Chondrocyte (in vitro differentiated cells): ENCODE measurements at places on chromosomes 3 and 15. TPM values are rescaled to one million over a fixed set of nuclear protein-coding genes. Genes with fewer than 3 reads are reported as not detected.

DNA sequence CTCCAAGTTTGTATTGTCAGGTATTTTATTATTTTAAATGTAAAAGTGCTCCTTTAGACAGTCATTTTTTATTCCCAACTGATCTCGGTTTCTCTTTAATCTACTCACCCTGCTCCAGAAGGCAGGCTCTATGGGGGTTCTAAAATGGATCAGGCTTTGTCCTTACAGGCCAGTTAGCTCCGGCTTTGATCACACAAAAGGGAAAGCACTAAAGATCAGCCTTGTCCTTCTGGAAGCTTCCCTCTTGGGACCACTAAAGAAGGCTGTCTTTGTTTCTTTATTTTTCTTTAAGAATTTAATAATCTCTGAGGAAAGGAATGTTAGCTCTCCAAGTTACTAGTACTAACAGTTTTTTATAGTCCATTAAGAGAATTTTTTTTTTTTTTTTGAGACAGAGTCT, 560.5 kb upstream of the ZNF717 start:
- H3K4me3 ChIP-seq, result no peak overlapping the region
- H3K36me3 ChIP-seq, result no peaks in the 10 kb centered on the region
- H3K27me3 ChIP-seq, result no peaks in the 10 kb centered on the region
- H3K27ac ChIP-seq, result no peak overlapping the region

DNA sequence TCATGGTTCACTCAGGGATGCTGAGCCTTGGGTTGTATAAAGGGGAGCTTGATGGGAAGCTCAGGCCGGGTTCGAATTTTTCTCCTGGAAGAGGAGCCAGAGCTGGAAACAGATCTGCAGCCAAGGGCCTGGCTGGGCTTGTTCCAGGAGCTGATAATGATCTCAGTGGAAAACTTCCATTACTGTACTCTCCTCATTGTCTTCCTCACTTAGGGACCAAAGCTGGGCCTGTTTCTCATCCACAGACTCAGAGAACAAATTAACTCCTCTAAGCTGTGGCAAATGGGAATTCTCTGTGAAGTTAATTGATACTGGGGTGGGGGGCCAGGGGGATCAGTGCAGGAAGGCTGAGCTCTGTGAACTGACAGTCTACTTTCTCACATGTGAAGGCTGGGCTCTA, 92.0 kb downstream of the PRICKLE2 start:
- peaks cover 22% of the 10 kb centered on the region for H3K4me1 ChIP-seq
- H3K27ac ChIP-seq, result no peak overlapping the region
- H3K36me3 ChIP-seq, result peaks cover 5% of the 10 kb centered on the region
- no peaks in the 10 kb centered on the region for H3K27me3 ChIP-seq

DNA sequence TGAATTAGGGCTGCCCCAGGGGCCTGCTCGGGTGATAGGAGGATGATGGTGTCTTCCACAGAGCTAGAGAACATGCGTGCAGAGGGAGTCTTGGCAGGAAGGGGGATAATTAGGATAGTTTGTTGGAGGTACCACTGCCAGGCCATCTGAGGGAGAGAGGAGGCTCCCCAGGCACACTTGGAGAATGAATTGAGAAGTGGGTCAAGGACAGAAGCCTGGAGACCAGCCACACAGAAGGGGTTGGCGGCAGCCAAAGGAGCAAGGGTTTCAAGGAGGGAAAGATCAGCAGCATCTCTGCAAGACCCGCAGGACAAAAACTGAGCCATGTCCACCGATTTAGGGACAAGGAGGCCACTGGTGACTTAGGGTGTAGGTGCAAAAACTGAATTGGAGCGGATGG, 6.9 kb downstream of the SLC28A1 start:
- H3K36me3 ChIP-seq, result no peaks in the 10 kb centered on the region
- no peaks in the 10 kb centered on the region for H3K4me1 ChIP-seq
- H3K4me3 ChIP-seq, result no peak overlapping the region
- DNase-seq, result no peak
- H3K27ac ChIP-seq, result no peak overlapping the region
- H3K27me3 ChIP-seq, result peaks cover 7% of the 10 kb centered on the region

DNA sequence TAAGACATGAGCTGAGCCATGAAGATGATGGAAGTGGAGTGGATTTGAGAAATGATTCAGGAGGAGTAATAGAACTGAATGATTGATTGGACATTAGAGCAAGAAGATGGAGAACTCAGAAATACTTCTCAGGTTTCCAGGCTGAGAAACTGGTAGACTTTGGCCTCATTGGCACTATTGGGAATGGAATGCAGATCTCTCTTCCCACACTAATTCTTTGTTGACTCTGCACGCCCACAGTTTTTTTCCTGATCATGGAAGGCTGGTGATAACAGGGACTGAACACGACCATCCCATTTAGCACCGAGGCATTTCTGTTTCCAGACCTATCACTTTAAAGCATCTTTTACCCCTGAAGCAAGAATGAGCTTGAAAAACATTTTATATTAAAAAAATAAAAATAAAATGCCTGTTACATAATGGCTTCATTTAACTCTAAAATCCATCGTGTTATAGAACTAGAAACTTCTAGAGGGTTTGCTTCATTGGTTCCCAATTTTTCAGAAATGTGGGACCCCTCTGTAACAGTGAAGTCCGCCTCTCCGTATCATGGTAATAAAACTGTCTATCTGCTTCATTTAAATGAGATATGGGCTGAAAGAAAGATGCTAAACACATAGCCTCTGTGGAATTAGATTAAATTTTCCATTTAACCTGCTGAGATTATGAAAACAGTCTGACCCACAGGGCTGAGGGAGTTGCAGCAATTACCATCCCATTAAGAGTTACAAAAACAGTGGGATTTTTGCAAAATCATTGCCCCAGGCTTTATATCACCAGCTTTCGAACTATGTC, 562.0 kb upstream of the CFAP20DC start:
- H3K27ac ChIP-seq, result no peak overlapping the region
- H3K36me3 ChIP-seq, result peaks cover 5% of the 10 kb centered on the region

DNA sequence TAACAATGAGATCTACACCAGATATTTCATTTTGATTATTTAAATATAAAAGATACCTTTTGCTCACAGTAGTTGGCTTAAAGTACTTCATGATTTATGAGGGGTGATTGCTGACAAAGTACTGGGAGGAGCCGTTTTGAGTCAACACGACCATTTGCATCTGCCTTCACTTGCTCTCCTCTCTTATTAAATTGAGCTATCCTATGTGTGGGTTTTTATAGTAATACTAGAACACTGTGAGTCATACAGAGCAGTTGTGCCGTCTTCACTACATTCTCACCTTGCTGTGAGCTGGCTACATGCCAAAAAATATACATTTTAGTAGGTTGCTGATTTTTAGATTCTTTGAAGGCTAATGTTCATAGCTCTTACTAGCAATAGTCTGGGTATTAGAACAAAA, 161.2 kb downstream of the ALCAM start:
- peaks cover 21% of the 10 kb centered on the region for H3K36me3 ChIP-seq
- peaks cover 38% of the 10 kb centered on the region for H3K4me1 ChIP-seq
- peak overlapping the region; percentile 12 for H3K27ac ChIP-seq
- no peak overlapping the region for H3K4me3 ChIP-seq
- no peak for DNase-seq

- no peaks in the 10 kb centered on the region for H3K4me1 ChIP-seq
- DNase-seq, result no peak
- H3K4me3 ChIP-seq, result no peak overlapping the region
- no peak overlapping the region for H3K27ac ChIP-seq
Observed at GRCh38 chr15:37360724-37361123, 260.4 kb upstream of the MEIS2 start.

- no peak for DNase-seq
- peaks cover 26% of the 10 kb centered on the region for H3K27me3 ChIP-seq
- H3K4me3 ChIP-seq, result no peak overlapping the region
- no peaks in the 10 kb centered on the region for H3K36me3 ChIP-seq
- no peaks in the 10 kb centered on the region for H3K4me1 ChIP-seq
Observed at GRCh38 chr15:47177177-47177576, 540.1 kb upstream of the SEMA6D start.

GRCh38 chr3:175598740-175599139, 739.6 kb downstream of the NAALADL2 start:
- H3K27ac ChIP-seq, result no peak overlapping the region
- peaks cover 4% of the 10 kb centered on the region for H3K4me1 ChIP-seq
- no peak overlapping the region for H3K4me3 ChIP-seq
- H3K36me3 ChIP-seq, result no peaks in the 10 kb centered on the region
- H3K27me3 ChIP-seq, result no peaks in the 10 kb centered on the region

DNA sequence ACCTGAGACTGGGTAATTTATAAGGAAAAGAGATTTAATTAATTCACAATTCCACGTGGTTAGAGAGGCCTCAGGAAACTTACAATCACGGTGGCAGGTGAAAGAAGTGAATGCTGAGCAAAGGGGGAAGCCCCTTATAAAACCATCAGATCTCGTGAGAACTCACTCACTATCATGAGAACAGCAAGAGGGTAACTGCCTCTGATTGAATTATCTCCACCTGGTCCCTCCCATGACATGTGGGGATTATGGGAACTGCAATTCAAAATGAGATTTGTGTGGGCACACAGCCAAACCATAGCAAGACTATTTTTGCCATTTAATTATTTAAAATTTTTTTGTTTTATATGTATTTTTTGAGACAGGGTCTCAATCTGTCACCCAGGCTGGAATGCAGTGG, 27.0 kb upstream of the KCTD6 start:
- peaks cover 19% of the 10 kb centered on the region for H3K4me1 ChIP-seq
- DNase-seq, result no peak
- no peak overlapping the region for H3K4me3 ChIP-seq
- no peaks in the 10 kb centered on the region for H3K36me3 ChIP-seq
- no peaks in the 10 kb centered on the region for H3K27me3 ChIP-seq

GRCh38 chr15:35329521-35329961, 216.4 kb downstream of the DPH6 start:
- H3K4me3 ChIP-seq, result no peak overlapping the region
- H3K36me3 ChIP-seq, result no peaks in the 10 kb centered on the region
- no peak for DNase-seq
- no peaks in the 10 kb centered on the region for H3K27me3 ChIP-seq
- H3K27ac ChIP-seq, result no peak overlapping the region
- H3K4me1 ChIP-seq, result peaks cover 5% of the 10 kb centered on the region

DNA sequence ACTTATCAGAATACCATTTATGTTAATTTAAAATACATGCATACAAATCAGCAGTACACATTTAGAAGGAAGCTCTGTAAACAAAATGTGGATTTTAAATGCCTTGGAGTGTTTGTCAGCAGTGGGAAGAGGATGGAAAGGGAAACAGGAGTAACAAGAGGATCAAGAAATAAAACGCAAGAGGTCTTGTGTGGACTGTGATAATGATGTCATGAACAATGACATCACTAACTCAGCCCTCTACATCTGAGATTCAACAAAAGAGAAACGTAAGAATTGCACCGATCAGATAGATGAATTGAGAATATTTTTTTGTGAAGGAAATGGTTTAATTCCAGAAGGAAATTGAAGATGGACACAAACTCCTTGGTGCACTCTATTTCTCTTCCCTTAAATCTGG, 44.0 kb upstream of the CNOT10 start:
- no peaks in the 10 kb centered on the region for H3K36me3 ChIP-seq
- no peak for DNase-seq
- H3K27ac ChIP-seq, result no peak overlapping the region
- peaks cover 6% of the 10 kb centered on the region for H3K4me1 ChIP-seq
- H3K27me3 ChIP-seq, result no peaks in the 10 kb centered on the region
- no peak overlapping the region for H3K4me3 ChIP-seq

DNA sequence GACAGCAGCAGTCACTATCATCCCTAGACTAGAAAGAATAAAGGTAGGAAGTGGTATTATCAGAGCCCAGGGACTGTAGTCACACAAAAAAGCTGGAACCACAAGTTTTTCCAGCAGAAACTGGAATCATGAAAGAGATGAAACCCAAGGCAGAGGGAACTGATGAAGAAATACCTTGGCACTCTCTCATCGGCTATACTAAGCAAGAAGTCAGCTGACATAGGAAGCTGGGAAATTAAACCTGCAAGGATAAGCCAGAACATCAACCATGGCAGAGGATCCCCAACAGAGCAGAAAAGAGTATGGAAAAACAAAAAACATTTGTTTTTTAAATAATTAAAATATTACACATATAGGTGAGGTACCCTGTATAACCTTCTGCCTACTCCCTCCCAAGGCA, 86.5 kb downstream of the AQR start:
- no peaks in the 10 kb centered on the region for H3K27me3 ChIP-seq
- no peak for DNase-seq
- peaks cover 33% of the 10 kb centered on the region for H3K36me3 ChIP-seq
- H3K4me3 ChIP-seq, result no peak overlapping the region
- H3K27ac ChIP-seq, result no peak overlapping the region

GRCh38 chr3:37793889-37794591, 67.6 kb upstream of the CTDSPL start:
- no peaks in the 10 kb centered on the region for H3K4me1 ChIP-seq
- peaks cover 58% of the 10 kb centered on the region for H3K27me3 ChIP-seq
- H3K27ac ChIP-seq, result no peak overlapping the region

DNA sequence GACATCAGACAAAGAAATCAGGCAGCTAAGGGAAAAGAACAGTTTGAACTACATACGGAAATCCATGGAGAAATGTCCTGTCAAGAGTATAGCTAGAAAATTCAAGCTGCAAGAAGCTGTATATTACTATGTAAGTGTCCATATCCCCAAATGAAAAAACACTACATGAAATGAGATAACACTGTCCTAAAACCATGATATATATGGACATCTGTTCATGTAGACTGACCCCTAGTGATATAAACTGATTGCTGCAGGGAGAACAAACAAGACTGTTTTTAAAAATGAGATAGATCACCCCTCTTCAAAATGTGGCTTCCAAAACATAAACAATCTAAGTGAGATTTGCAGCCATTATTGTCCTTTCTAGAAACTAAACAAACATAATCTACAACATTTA, 985.6 kb downstream of the EPHA3 start:
- no peak for DNase-seq
- H3K27me3 ChIP-seq, result peaks cover 9% of the 10 kb centered on the region
- H3K4me1 ChIP-seq, result peaks cover 8% of the 10 kb centered on the region

- no peak for DNase-seq
- peak within 1 kb of the TSS; percentile 99 for H3K27ac ChIP-seq
- H3K27me3 ChIP-seq, result no peaks in the 10 kb centered on the region
- peaks cover 18% of the 10 kb centered on the region for H3K4me1 ChIP-seq
- H3K36me3 ChIP-seq, result peaks cover 7% of the 10 kb centered on the region
Observed at GRCh38 chr3:49673715-49674496, at the start of gene APEH. Gene APEH (plus strand): TSS chr3:49674351. CDS start chr3:49674402, 51 bp downstream.

DNA sequence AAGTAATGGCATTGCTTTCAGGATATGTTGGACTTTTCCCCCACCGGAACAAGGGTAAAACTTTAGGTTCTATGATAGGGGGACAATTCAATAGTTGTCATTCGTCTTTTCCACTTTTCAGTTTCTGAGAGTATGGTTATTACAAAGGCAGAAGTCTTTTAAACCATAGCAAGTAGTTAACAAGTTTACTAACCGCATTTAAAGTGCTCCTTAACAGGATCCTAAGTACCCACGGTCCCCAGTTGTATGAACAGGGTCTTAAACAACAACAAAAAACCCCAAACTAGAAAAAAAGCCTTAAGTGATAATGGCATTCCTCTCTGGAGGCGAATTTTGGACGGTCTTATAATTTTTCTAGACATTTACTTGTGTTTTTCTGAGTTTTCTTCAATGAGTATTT, 831 bp downstream of the IFT57 start:
- H3K36me3 ChIP-seq, result peaks cover 2% of the 10 kb centered on the region
- H3K4me3 ChIP-seq, result peak overlapping the region; percentile 100
- no peaks in the 10 kb centered on the region for H3K27me3 ChIP-seq
- peaks cover 56% of the 10 kb centered on the region for H3K4me1 ChIP-seq

TMC3 gene
- not detected in 3 replicates for total RNA-seq

PTH1R gene
- total RNA-seq, result 2.4 to 6.3 TPM (median 3.1 TPM) in 3 replicates

C15orf62 gene
- total RNA-seq, result 0.12 TPM in 1 of 3 replicates, not detected in the others

GOLGA6L10 gene
- total RNA-seq, result 1.2 to 2.4 TPM (median 2.0 TPM) in 3 replicates

GATA2 gene
- total RNA-seq, result 0.10 to 0.44 TPM in 2 of 3 replicates, not detected in the other
